ENCODE measurements at places on chromosomes 2 and 18.

GRCh38 chr2:148519013-148519412 lies 125.5 kb upstream of the EPC2 start:
- H3K27ac ChIP-seq = no peak overlapping the region
- no peaks in the 10 kb centered on the region for H3K27me3 ChIP-seq
- H3K4me3 ChIP-seq = no peak overlapping the region

DNA sequence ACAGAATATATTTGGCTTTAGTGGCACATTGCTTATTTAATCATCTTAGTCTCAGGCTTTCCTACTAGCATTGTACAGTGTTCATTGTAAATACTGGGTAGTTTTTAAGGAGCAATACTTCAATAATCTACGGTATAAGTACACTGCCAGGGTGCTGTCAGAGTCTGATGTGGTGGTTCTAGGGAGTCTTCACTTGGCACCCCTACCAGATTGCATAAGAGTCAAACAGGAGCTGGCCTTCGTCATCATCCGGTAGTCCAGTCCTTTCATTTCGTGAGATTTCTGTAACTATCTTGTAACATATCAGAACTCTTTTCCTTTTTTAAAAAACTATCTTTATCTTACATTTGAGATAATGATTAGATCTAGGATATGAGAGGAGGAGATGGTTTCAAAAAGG lies 91.1 kb downstream of the ZNF532 start:
- no peak for DNase-seq
- H3K27ac ChIP-seq = no peak overlapping the region
- peaks cover 3% of the 10 kb centered on the region for H3K36me3 ChIP-seq
- H3K4me1 ChIP-seq = peaks cover 6% of the 10 kb centered on the region

DNA sequence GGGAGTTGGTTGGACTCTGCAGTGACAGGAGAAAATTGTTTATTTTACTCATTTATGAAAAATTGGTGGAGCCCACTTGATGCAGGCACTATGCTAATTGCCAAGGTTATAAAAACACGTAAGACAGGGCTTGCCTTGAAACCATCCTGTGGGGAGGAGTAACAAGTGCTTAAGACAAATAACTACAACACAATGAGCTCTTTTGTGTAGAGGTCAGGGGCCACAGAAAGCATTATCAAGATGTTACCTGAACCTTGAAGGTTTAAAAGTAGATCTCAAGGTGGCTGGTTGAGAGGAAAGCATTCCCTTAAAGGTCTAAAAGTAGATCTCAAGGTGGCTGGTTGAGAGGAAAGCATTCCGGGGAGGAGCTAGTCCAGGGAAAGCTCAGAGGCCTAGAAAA lies 381.8 kb upstream of the POU3F3 start:
- no peak for DNase-seq
- H3K4me3 ChIP-seq = no peak overlapping the region
- H3K36me3 ChIP-seq = no peaks in the 10 kb centered on the region
- no peaks in the 10 kb centered on the region for H3K27me3 ChIP-seq
- H3K4me1 ChIP-seq = no peaks in the 10 kb centered on the region

GRCh38 chr2:79716266-79716665 lies 203.4 kb downstream of the CTNNA2 start:
- no peaks in the 10 kb centered on the region for H3K4me1 ChIP-seq
- H3K27me3 ChIP-seq = no peaks in the 10 kb centered on the region
- no peaks in the 10 kb centered on the region for H3K36me3 ChIP-seq
- DNase-seq = no peak

GRCh38 chr18:52451256-52451655 lies 111.3 kb downstream of the DCC start:
- no peaks in the 10 kb centered on the region for H3K36me3 ChIP-seq
- no peaks in the 10 kb centered on the region for H3K27me3 ChIP-seq
- H3K4me3 ChIP-seq = no peak overlapping the region
- H3K27ac ChIP-seq = no peak overlapping the region

DNA sequence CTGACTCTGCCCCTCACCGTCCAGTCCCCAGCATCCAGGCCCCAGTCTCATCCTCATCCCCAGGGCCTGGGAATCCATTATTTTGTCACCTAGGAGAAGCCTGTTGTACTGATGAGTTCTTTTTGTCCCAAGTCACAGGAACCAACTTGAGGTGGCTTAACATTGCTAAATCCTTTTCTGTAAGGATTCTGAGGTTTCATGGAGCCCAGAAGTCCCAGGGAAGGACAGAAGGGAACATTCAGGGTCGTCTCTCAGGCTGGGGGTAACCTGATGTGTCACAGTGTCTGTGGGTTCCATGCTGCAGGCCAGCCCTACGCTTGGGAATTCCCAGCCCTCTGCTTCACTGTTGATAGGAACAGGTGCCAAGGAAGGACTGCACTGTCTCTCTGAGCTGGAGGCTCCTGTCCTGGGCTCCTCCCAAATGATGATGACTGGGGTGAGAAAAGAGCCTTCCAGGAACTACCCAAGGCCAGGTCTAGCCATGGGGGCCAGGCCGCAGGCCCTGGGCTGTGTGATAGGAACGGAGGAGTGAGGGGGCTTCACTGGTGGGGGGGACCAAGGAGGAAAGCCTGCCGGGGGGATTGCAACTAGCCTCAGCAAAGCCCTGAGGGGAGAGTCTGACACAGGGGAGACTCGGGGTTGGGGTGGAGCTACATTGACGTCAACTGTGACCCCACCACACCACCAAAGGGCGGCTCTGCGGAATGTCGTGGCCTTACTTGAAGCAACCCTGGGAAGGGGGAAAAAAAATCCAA lies 145.7 kb downstream of the SMAD7 start:
- H3K27ac ChIP-seq = peak overlapping the region; percentile 67
- H3K36me3 ChIP-seq = no peaks in the 10 kb centered on the region
- no peak for DNase-seq
- H3K27me3 ChIP-seq = no peaks in the 10 kb centered on the region
- H3K4me3 ChIP-seq = no peak overlapping the region

GRCh38 chr2:109433926-109434325 lies 179.8 kb downstream of the SEPTIN10 start:
- H3K4me1 ChIP-seq = peaks cover 24% of the 10 kb centered on the region
- no peak for DNase-seq
- peak overlapping the region; percentile 93 for H3K27ac ChIP-seq
- H3K4me3 ChIP-seq = no peak overlapping the region
- no peaks in the 10 kb centered on the region for H3K36me3 ChIP-seq

DNA sequence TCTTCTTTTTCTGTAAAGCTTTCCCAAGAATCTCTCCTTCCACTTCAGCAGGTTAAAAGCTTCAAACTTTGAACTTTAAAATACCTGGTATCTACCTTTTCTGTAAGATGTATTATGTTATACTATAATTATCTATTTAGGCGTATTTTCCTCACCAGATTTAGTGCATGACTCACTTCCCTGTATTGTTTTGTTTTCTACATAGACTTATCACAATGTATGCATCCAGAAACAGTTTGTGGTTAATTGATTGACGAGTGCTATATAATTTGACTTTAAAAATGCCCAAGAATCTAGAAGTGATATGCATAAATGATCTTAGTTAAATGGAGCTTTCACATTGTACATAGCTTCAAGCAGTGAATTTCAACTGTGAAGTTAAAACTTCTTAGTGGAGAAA lies 473.9 kb upstream of the CDH2 start:
- DNase-seq = no peak
- H3K27me3 ChIP-seq = no peaks in the 10 kb centered on the region

DNA sequence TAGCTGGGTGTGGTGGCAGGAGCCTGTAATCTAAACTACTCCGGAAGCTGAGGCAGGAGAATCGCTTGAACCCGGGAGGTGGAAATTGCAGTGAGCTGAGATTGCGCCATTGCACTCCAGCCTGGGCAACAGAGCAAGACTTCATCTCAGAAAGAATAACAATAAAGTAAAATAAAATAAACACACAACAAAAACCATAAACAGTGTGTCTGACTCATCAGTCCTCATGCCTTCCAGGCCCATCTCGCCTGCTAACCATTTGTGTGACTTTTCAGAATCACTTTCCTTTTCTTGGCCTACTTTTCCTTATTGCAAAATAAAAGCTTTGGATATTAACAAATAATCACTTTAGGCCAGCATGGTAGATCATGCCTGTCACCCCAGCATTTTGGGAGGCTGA lies 42.0 kb upstream of the ASXL2 start:
- no peak for DNase-seq
- no peaks in the 10 kb centered on the region for H3K4me1 ChIP-seq
- H3K27me3 ChIP-seq = no peaks in the 10 kb centered on the region
- H3K4me3 ChIP-seq = no peak overlapping the region
- H3K27ac ChIP-seq = no peak overlapping the region

GRCh38 chr2:178479758-178480226 lies 465 bp upstream of the PLEKHA3 start:
- H3K4me1 ChIP-seq = peaks cover 45% of the 10 kb centered on the region
- no peak for DNase-seq
- H3K27me3 ChIP-seq = no peaks in the 10 kb centered on the region
- H3K36me3 ChIP-seq = no peaks in the 10 kb centered on the region
- peak overlapping the region; percentile 83 for H3K4me3 ChIP-seq

Data from thoracic aorta (tissue), 2 donors.